ENCODE measurements at places on chromosomes 2 and 18.

DNA sequence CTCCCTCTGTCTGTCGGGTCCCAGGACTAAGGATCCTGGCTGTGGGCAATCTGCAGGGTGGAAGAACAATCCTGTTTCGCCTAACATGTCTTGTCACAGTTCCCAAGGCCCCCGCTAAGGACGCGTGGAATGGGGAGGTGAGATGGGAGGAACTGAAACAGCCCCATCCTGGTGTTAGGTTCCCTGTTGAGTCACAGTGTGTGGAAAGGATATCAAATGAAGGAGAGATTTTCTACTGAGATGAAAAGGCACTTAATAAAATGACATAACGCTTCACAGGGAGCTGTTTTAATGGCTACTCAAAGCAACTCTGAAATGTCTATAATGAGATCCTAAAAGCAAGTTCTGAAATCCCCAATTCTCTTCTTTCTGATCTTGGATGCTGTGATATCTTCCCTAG is 52.5 kb downstream of the RAB31 start:
- DNase-seq: no peak

DNA sequence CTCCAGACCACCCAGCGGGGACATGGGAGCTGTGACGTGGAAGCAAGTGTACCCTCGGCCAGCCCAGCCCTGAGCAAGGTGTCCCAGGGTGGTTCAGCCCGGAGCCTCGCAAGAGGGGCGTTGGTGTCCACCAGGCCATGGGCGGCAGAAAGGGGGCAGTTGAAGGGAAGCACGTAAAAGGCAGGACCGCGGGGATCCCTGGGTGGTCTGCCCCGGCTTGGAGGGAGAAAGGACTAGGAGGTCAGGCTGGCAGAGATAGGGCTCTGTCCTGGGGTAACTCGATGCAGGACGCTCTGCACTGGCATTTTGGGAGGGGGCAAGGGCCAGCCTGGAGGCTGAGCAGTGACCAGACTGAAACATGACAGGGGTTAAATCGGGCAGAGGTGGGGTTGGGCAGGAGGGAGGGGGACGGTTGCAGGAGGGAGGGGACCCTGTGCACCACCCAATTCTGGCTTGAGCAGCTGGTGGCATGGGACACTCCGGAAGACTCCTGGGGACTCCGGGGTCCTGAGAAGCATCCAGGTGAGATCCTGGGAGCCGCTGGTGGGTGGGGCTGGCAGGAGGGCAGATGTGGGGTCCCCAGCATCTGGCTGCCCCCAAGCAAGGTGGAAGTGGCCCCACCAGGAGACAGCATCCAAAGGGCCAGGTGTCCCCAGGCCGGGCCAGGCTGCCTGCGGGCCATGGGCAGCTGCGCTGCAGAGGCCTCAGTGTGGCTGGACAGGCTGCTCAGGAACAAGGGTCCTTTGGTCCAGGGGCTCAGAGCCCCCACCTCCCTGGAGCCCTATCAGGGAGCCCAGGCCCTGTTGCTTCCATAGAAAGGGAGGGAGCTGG is 46.8 kb upstream of the GPC1 start:
- no peak for DNase-seq

GRCh38 chr2:14675489-14675888 is 43.0 kb downstream of the LRATD1 start:
- DNase-seq: no peak

DNA sequence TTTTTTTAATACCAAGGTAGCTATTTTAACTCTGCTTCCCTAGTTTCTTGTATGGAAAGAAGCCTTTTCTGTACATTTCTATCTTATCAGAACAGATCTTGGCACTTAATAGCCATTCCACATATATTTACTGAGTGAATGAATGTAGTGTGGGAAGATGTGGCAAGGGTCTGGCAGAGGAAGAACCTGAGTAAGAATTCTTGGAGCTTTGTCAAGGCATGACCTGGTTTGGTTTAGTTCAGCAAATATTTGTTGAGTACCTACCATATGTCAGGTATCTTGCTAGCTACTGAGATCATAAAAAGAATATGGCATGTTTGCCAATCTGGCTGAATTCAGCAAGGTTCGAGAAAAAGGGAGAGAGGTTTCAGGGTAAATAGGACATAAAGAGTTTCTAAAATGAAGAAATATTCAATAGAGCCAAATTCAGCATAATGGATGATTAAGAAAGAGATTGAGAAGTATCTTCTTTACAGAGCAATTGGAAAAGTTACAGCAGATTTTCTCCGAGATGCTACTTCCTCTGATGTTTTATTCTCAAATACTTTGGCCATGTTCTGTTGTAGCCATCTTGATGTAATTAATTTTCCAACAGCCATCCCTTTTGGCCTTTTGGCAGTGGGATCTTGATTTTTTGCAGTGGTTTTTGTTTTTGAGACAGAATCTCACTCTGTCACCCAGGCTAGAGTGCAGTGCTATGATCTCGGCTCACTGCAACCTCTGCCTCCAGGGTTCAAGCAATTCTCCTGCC is 21.7 kb upstream of the MEP1B start:
- DNase-seq: no peak

DNA sequence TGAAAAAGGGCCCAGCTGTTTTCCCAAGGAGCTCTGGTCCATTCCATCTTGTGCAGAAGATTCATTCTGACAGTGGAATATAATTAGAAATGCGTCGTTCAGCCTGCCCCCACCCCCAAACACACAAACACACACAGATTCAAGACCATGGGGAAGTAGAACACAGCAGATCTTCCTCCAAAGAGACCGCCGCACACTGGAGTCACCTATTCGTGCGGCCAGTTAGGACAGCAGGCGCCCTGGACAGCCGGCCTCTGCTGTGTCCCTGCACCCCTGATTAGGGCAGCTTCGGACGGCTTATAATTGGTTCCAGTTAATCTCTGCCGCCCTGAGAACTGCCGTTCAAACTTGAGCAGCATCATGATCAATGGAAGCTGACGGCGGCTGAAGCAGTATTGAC is 116.0 kb downstream of the GBX2 start:
- DNase-seq: no peak

GRCh38 chr2:158184001-158184400 is 82.3 kb downstream of the UPP2 start:
- no peak for DNase-seq

GRCh38 chr18:44758861-44759631 is 78.4 kb downstream of the SETBP1 start:
- no peak for DNase-seq
